ENCODE measurements at places on chromosomes 3 and 15. TPM values are rescaled to one million over a fixed set of nuclear protein-coding genes. Genes with fewer than 3 reads are reported as not detected.

SLC9C1 gene
- 0.41 TPM for total RNA-seq

AGBL1 gene
- 1.2 TPM for total RNA-seq

ACOX2 gene
- 1.6 TPM for total RNA-seq

SLC22A13 gene
- under 0.01 TPM for total RNA-seq

MESP2 gene
- not detected for total RNA-seq

CCR2 gene
- 0.41 TPM for total RNA-seq

ADAMTS9 gene
- 24.1 TPM for total RNA-seq

UNC13C gene
- total RNA-seq: 18.8 TPM

GOLGA6L1 gene
- total RNA-seq: not detected

GRCh38 chr15:70710714-70711113 is 52.6 kb downstream of the UACA start:
- DNase-seq: no peak

- DNase-seq: peak; percentile 1
Measured at GRCh38 chr3:42708611-42709151, 6.1 kb upstream of the HHATL start.

- no peak for DNase-seq
Measured at GRCh38 chr3:72044231-72044855, 259.4 kb upstream of the PROK2 start.

GRCh38 chr3:154933581-154933980 is 146.5 kb upstream of the MME start:
- DNase-seq: no peak

GRCh38 chr3:138445654-138446053 is 11.2 kb downstream of the ESYT3 start:
- DNase-seq: no peak

- DNase-seq: no peak
Measured at GRCh38 chr3:435161-435560, 238.6 kb downstream of the CHL1 start.

DNA sequence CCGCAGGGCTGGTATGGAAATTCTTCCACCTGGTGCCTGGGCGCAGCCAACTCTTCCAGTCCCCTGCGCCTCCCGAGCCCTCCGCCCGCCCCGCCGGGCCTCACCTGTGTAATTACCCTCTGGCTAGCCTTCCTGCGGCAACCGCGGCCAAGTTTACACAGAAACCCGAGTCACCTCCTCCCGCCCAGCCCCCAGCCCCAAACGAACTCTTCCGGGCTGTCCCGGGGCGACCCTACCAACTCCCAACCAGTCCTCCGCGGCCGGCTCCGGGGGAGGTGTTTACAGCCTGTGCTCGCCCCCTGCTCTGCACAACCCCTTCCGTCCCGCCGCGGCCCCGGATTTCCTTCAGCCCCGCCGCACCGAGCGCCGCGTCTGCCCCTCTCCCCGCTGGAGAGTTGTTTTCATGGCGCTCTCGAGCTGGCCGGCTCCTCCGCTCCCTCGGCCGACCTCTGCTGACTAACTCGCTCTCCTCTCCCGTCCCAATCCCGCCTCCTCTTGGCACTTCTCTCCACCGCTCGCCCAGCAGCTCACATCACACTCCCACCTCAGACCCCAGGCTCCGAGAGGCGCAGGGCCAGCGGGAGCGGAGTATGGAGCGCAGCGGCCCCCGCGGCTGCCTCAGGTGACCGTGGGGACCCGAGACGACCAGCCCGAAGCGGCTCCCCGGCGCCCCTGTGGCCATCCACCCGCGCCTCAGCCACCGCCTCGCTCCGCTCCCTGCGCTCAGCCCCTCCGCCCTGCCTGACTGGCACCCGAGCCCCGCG is 538 bp downstream of the ATOSA start:
- no peak for DNase-seq

DNA sequence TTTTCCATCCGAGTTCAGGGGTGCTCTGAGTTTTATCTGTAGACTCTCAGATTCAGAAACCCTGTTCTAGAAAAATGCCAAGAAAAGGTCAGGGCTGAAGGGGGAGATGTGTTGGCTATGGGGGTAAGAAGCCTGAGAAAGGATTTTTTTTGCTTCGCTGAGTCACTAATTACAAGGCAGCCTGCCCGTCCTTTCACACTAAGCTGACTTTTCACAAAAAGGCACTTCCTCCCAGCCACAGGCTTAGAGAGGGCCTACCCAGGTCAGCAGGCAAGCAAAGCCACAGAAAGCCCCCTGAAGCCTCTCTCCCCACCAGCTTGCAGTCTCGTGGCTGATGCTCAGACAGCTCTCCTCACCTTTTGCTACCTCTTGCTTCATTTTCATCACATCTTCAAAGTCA is 192.6 kb upstream of the PRICKLE2 start:
- no peak for DNase-seq

- DNase-seq: no peak
Measured at GRCh38 chr15:45143946-45144345, 14.2 kb downstream of the DUOX1 start.

DNA sequence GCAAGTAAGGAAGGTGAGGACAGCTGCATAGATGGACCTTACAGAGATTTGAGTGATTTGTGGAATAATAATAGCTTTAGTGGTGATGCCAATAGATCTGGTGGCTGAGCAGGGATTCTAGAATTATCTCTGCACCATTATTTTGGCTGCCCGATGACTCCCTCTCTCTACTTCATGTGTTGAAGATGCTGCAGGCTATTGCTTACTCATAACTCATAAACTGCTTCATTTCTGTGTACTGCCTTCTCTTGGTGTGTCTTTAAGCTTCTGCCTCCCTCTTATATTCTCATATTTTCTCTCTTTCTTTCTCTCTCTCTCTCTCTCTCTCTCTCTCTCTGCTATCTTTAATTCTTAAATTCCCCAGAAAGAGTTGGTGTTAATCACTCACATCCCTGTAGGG is 256.0 kb upstream of the TRIM42 start:
- DNase-seq: no peak

- DNase-seq: no peak
Measured at GRCh38 chr15:39075756-39076341, 505.0 kb upstream of the THBS1 start.

DNA sequence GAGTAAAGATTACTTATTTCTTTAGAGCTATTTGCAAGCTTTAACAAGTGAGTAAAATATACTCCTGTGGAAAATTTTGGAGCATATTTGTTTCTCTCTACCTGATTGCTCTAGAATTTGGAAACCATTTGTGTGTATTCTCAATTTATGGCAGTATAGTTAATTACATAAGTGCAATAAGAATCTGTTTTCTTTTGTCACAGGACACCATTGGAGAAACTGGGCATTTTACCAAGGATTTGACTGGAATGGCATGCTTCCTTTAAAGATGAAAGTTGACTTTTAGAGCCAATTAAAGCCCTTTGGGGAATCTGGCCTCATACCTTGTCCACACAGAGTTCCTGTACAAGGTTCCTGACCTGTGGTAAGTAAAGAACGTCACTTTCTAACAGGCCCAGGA is 38.4 kb downstream of the PAQR5 start:
- DNase-seq: no peak

DNA sequence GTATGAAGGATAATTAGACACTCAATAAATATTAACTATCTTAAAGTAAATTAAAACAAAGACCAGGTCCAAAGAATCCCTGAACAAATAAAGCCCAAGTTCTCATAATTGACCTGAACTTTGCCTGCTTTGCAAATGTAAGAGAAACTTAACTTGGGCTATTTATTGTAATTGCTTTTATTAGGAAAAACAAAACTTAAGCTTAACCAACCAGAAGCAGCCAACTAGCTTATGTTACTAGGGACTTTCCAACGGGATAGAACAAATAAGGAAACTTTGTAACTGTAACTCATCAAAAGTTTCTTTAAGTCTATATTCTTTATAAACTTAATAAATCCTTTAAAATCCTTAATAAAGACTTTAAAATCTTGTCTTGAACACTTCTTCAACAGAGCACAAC is 48.4 kb downstream of the C3orf38 start:
- DNase-seq: no peak

- DNase-seq: no peak
Measured at GRCh38 chr3:169813757-169814517, 1.2 kb upstream of the LRRC34 start.

DNA sequence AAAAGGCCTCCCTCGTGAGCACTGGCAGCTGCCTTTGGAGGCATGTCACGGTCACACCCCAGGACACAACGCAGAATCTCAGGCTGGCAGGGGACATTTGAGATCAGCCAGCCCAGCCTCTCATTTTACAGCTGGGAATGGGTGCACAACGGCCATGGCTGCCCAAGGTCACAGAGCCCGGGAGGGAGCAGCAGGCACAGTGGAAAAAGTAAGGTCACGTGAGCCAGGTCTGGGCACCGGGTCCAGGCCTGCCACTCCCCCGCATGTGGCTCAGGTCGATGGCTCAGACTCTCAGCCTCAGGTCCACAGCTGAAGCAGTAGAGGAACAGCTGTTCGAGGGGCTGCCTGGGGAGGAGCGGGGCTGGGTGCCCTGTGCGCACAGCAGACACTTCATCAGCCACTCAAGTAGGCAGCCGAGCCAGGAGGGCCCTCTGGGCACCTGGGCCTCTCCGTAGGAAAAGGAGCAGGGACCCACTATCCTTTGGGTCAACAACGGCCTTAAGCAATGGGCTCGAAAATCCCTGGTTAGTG is 260.6 kb downstream of the GOLGA6L6 start:
- peak; percentile 16 for DNase-seq

DNA sequence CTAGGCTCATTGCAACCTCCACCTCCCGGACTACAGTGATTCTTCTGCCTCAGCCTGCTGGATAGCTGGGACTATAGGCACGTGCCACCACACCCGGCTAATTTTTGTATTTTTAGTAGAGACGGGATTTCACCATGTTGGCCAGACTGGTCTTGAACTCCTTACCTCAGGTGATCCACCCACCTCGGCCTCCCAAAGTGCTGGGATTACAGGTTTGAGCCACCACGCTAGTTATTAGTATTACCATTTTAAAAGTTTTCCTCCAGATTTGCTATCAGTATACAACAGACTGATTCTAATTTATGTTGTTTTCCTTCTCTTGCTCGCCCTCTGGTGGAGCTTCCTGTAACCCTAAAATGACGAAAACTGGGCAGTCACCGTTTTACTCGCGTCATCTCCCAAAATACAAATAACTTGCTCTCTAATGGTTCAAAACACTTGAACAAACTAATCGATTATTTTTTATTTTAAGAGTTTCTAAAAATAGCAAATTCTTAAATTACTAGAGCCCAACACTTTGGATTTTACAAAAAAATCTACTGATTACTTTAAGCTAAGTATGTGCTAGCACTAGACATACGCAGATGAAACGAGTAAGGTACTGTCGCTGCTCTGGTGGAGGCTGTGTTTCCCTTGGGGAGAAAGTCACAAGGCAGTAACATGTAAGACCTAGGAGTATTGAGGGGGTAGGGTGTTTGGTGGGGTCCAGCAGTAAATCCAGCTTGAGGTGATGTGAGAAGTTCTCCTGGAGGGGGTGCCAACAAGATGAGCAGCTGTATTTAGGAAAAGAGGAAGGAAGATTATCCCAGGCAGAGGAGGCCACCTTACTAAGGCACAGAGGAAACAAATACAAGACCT is 203.3 kb downstream of the MBNL1 start:
- no peak for DNase-seq

GRCh38 chr3:136910697-136911096 is 47.1 kb upstream of the IL20RB start:
- no peak for DNase-seq

DNA sequence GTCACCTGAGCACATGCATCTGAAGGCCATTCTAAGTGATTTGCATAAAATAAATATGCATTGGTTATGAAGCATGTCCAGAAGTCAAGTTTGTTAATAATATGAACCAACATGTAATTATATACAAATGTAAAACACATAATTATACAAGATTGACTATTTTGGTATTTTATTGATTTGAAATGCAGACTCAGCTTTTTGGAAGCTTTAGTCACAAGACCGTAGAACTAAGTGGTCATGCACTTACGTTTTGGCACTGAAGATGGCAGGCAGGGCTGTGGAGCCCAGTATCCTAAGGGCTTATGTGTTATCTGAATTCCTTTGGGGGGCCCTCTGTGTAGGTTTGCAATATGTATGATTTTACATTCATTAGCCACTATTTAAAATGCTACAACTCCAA is 5.0 kb downstream of the CHRNA7 start:
- DNase-seq: no peak

DNA sequence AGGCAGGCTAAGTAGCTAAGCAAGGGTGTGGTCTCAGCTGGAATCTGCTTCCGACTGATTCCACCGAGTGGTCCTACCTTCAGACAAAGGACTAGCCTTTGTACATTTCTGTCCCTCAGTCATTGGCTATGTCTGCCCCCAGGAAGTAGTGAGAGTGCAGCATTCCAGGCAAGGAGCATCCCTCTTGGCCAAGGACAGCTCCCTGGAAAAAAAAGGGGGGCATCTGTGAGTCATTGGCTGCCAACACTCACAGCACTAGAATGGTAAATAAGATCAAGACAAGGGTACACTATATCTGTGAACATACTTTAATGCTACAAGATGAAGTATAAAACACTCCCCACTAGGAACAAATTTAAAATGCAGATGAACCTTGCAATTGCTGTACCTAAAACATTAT is 66.8 kb downstream of the STAC start:
- DNase-seq: no peak

GRCh38 chr3:46395210-46395661 is 11.6 kb downstream of the CCR5AS start:
- DNase-seq: no peak

DNA sequence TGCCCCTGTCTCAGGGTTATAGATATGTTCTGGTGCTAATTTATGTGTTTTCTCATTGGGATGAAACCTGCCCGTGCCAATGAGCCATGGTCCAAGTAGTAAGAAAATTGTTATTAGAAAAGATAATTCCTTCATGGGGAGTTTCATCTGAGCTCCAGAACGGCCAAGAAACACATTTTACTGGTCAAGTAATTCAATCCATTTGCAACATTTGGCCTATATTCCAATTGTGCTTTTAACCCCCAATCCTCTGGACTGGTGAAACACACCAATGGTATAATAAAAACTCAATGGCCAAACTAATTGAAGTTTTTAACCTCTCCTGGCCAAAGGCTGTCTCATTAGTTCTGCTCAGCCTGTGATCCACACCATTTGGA is 53.7 kb upstream of the XCR1 start:
- no peak for DNase-seq

DNA sequence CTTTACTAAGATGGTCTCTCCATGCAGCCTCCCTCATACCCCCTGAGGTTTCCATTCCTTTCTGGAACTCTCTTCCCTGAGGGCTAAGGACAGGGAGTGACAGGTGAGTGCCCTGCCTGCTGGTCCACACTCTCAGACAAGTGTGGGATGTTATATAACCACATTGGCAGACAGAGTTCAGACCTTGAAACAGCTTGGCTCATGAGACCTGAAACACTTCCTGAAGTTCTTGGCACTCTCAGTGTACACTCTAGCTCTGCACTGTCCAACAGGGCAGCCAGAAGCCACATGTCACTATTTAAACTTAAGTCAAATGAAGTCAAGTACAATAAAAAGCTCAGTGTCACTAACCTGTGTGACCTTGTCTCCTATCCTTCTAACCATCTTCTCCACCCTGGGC is 188.5 kb downstream of the ZNF621 start:
- no peak for DNase-seq

GRCh38 chr3:157572559-157573270 is 69.5 kb upstream of the VEPH1 start:
- peak; percentile 6 for DNase-seq

GRCh38 chr3:156417559-156418132 is 137.3 kb downstream of the SSR3 start:
- DNase-seq: no peak
